ENCODE measurements at places on chromosomes 4 and X.

GRCh38 chr4:42628740-42629139, 28.2 kb downstream of the ATP8A1 start:
- DNase-seq, result no peak

DNA sequence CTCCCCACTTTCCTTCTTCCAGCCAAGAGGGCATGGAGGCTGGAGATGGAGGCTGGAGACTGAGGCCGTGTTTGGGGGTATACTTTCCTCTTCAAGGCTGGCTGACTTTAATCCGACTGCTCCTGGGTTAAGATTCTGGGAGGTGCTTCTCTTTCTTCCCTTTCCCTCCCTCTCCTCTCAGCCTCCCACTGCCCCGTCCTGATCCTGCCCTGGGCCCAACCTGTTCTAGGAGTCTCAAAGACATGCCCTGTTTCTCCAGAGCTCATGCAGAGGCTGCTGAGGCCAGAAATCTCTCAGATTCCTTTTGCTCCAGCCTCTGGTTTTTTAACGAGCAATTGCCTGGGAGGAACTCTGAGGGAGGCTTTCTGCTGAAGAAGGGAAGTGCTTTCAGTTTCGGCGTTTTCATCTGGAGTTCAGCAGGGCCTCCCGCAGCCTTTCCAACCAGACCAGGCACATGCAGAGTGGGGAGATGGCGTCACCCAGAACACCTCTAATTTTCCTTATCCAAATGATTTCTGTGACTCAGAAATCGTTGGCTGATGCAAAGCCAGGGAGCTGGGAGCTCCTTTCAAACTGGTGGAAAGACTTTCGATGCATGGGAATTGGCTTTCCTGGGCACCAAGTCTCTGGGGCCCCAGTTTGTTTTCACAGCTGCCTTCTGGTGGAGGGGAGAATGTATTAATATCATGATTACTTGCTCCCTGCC, 34.5 kb upstream of the FAM9C start:
- DNase-seq, result no peak

GRCh38 chrX:7283741-7284140, 135.8 kb upstream of the PUDP start:
- no peak for DNase-seq

DNA sequence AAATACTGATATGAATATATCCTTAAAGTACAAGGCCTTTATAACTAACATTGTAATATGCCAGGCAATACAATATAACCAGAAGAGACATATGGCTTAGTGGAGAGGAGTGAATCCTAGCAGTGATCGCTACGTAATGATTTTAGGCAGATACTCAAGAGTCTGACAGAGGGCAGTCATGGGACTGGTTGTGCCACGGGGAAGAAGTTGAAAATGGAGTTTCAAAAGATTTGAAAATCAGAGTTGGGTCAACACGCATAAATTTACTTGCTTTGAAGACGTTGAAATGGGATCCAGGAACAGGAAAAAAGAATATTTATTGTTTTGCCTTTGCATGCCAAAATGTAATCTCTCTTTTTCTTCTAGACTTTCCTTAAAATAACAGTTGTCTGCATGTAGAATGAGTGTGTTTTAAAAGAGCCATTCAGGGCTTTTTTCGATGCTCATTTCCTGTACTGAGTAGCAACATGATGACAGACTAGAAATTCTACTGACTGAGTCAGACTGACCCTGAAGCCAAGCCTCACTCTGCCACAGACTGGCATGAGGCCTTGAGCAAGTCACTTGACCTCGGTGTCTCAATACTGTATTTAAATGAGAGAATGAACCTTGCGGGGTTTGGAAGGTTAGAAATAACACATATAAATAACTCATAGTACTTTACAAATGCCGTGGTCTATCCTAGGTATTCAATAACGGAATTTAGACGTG, 8.1 kb upstream of the SMS start:
- no peak for DNase-seq

GRCh38 chrX:129525162-129525561, 1.9 kb upstream of the SMARCA1 start:
- DNase-seq, result no peak

DNA sequence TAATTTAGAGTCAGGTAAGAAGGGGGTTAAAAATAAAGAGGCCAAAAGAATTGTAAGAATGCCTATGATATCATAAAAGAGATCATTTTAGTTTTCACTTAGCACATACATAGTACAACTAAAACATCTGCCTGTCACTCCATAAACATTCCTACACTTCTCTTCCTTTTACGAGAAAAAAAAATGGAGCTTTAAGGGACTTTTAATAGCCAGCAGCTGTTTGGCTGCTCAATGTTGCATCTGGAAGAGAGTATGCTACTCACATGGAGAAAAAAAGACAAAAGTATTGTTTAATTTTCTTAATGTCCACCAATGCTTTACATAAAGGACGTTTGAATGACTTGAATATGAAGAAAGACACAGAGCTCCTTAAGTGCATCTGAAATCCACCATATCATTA, 48.7 kb upstream of the TNIP3 start:
- no peak for DNase-seq

- no peak for DNase-seq
Observed at GRCh38 chr4:5398056-5398455, 310.3 kb downstream of the EVC2 start.

GRCh38 chrX:150094375-150094774, 156.1 kb upstream of the EOLA2 start:
- DNase-seq, result no peak

Data from stimulated activated CD4-positive, alpha-beta T cell treated with anti-CD3 and anti-CD28 coated beads, Interleukin-15, amount 100 ng/mL, for 48 hours (primary cell).